T-helper 2 cell treated with Interferon-gamma antibody and Interleukin-4, amounts not matched to agents 100 ng/mL and 5 ng/mL, for 36 hours (primary cell): ENCODE measurements at places on chromosomes 13 and 19. TPM values are rescaled to one million over a fixed set of nuclear protein-coding genes. Genes with fewer than 3 reads are reported as not detected.

Gene RUBCNL
- 0.23 and 0.57 TPM in 2 replicates for total RNA-seq

Gene DPF1
- total RNA-seq, result 1.2 and 1.6 TPM in 2 replicates

Gene LILRA5
- total RNA-seq, result not detected in 2 replicates

Gene OR4F17
- total RNA-seq, result not detected in 2 replicates

Gene PGLYRP2
- total RNA-seq, result not detected in 2 replicates

Gene LGALS4
- total RNA-seq, result 1.7 and 2.0 TPM in 2 replicates

Gene TEX26
- not detected in 2 replicates for total RNA-seq

Gene TPGS1
- total RNA-seq, result 20.0 and 21.8 TPM in 2 replicates

Gene AP2S1
- total RNA-seq, result 114 and 120 TPM in 2 replicates

Gene ANKRD24
- 0.43 and 0.52 TPM in 2 replicates for total RNA-seq

Gene MUC16
- not detected in 2 replicates for total RNA-seq

Gene TNFSF9
- 1.6 and 2.0 TPM in 2 replicates for total RNA-seq

Gene PGLYRP1
- total RNA-seq, result not detected in 2 replicates

Gene KLC3
- total RNA-seq, result not detected in 2 replicates

Gene RAB3A
- total RNA-seq, result 3.5 and 4.7 TPM in 2 replicates

Gene MYO1F
- total RNA-seq, result 385 and 386 TPM in 2 replicates

Gene NCAN
- 0.48 TPM in 1 of 2 replicates, not detected in the other for total RNA-seq

Gene MBD3L2
- total RNA-seq, result not detected in 2 replicates

Gene LCP1
- total RNA-seq, result 1,131 and 1,165 TPM in 2 replicates

Gene LIM2
- 0.18 TPM in 1 of 2 replicates, not detected in the other for total RNA-seq

Gene KLK6
- not detected in 2 replicates for total RNA-seq

Gene SPHK2
- total RNA-seq, result 30.9 and 35.3 TPM in 2 replicates

Gene CCL25
- 0.23 and 0.27 TPM in 2 replicates for total RNA-seq

Gene PPM1N
- 1.3 and 1.5 TPM in 2 replicates for total RNA-seq

Gene SLITRK6
- total RNA-seq, result not detected in 2 replicates

Gene APOC4
- not detected in 2 replicates for total RNA-seq

Gene CGB7
- not detected in 2 replicates for total RNA-seq

Gene ZNF675
- 19.2 and 20.6 TPM in 2 replicates for total RNA-seq

Gene KASH5
- 0.23 and 0.43 TPM in 2 replicates for total RNA-seq

Gene C5AR1
- 1.4 and 1.7 TPM in 2 replicates for total RNA-seq

Gene FGF22
- total RNA-seq, result not detected in 2 replicates

Gene PLK5
- 0.07 TPM in 1 of 2 replicates, not detected in the other for total RNA-seq

Gene ZNF285
- total RNA-seq, result 0.18 and 0.32 TPM in 2 replicates

Gene ZNF486
- total RNA-seq, result 4.5 and 5.5 TPM in 2 replicates

Gene NANOS3
- 0.70 TPM in 1 of 2 replicates, not detected in the other for total RNA-seq

Gene KLK4
- total RNA-seq, result not detected in 2 replicates

Gene NDUFA11
- total RNA-seq, result 237 and 250 TPM in 2 replicates

Gene NDUFS7
- total RNA-seq, result 92.2 and 97.5 TPM in 2 replicates

Gene PTGIR
- total RNA-seq, result 26.9 and 29.1 TPM in 2 replicates

Gene IL17D
- total RNA-seq, result 0.09 and 0.18 TPM in 2 replicates

Gene XAB2
- total RNA-seq, result 39.0 and 39.7 TPM in 2 replicates

Gene ZIC5
- not detected in 2 replicates for total RNA-seq

Gene MTUS2
- total RNA-seq, result not detected in 2 replicates

Gene HSPB6
- total RNA-seq, result not detected in 2 replicates

Gene CEACAM3
- not detected in 2 replicates for total RNA-seq

Gene ZNF492
- 0.09 and 0.11 TPM in 2 replicates for total RNA-seq

Gene ICAM4
- total RNA-seq, result 2.5 and 4.0 TPM in 2 replicates

Gene MAP1S
- total RNA-seq, result 57.1 and 59.7 TPM in 2 replicates
